NCI-H2081 treated with DMSO at 0.1 percent for 48 hours (cell line): ENCODE measurements at places on chromosomes 13 and 19.

DNA sequence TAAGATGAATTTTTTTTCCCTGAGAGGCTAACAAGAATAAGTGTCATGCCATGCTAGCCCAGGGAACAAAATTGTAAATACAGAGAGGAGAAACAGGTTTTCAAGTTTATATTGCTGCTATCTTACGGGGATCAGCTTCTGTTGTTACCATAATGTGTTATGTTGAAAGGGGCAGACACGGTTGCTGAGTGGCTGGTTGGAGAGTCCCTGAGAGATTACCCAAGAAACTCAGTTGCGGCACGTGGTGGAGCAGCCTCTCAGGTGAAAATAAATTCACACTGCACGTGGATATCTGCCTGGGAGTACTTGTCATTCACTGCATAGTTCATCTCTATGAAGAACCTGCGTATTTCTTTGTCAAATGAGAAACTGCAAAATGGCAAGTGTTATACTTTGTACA is 293.6 kb downstream of the TDRD3 start:
- DNase-seq = no peak

DNA sequence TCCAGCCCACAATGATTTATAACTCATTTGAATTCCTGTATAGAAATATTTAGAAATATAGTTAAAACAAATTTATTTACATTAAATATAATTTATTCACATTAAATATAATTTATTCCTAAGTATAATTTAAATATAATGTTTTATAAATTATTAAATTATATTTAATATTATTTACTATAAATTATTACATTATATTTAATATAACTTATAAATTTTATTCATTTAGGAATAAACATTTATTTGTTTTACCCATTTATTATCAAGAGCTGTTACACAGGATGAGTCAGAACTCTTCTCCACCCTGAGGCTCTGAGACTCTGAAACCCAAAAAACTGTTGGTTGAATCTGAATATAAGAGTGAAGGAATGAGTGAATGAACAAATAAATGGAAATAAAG is 170.9 kb upstream of the OBI1 start:
- DNase-seq = no peak

DNA sequence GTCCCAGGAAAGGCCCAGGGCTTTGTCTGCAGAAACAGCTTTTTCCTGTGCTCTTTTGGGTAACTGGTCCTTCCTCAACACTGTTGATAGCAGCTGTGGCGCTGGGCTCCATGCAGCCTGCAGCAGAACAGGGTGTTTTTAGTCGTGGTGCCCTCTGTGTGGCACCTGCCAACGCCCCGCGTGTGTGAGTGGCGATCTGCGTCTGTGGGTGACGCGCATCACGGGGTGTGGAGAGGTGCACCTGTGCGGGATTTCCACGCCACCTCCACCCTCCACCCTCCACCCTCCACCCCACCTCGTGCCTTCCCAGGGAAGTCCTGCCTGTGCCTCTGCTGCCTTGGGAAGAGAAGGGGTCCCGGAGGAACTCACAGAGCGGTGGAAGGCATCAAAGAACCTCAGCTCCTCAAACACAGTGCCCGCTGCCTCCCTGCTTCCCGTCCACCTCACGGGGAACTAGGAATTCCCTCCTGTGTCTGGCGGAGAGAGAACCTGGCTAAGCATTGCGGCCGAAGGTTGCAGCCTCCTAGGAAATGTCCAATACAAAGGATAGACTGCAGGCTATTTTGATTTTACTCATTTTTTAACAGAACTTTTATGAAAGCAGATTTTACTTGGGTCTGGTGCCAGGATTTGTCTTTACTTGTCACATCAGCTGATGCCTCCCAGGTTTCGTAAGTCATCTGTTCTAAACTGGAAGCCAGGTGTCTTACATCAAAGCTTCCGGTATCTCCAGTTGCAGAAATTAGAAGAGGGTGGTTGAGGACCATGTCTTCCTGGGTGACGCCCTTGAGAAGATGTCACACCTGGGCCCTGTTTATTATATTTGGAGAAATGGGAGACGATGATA is 84.0 kb downstream of the ATP11A start:
- DNase-seq = no peak

- no peak for DNase-seq
Observed at GRCh38 chr19:10146142-10146541, 26.4 kb upstream of the EIF3G start.

- DNase-seq = no peak
Observed at GRCh38 chr13:35219021-35219420, 257.5 kb downstream of the MAB21L1 start.

GRCh38 chr13:101331731-101332130 is 84.6 kb downstream of the NALCN start:
- DNase-seq = no peak

- DNase-seq = peak; percentile 62
Observed at GRCh38 chr13:93851236-93851635, 624.6 kb downstream of the GPC6 start.

GRCh38 chr13:99926014-99926731 is 45.4 kb downstream of the ZIC5 start:
- peak; percentile 92 for DNase-seq

- no peak for DNase-seq
Observed at GRCh38 chr13:29937841-29938240, 87.4 kb upstream of the UBL3 start.

- DNase-seq = no peak
Observed at GRCh38 chr13:101977475-101977874, 424.4 kb downstream of the FGF14 start.

- DNase-seq = peak; percentile 62
Observed at GRCh38 chr13:30832845-30833332, 73.2 kb upstream of the MEDAG start.

DNA sequence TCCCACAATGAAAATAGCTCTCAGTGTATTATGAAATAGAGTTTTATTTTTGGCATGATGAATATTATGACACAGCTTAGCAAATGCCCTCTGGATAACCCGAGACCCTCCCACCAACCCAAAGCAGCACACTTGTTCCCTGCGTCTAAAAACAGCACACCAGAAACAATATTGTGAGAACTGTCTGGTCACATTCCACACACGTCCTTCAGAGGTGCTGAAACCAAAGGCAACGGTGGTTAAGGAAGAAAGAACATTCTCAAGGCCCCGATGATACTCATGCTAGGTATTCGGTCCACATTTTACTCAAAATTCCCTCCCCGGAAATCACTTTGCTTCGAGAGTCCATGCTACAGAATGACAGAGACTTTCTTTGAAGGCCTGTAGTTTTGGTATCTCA is 156.7 kb downstream of the SLC7A1 start:
- no peak for DNase-seq

DNA sequence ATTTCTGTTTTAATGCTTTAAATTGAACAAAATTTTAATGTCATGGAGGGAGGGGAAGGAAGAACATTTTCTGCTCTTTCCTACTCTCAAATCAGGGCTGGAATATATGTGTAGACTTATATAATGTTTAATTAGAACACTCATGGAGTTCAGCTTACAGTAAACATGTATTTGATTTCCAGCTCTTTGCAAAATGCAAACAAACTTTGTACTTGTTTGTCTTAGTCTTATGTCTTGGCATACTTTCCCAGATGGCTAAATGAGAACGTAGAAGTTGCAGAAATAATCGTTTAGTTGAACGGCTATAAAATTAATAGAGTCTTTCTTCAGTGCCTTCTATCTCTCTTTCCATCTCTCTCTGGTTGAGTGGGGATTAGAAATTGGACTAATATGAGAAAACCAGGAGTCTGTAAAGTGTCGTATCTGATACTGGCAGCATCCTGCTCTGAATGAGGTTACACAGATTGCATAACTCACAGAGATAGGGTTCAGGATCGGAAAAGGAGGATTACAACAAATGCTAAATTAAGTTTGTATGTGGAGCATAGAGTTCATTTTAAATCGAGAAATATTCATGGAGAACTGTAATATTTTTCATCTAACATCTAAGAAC is 82.3 kb downstream of the FGF9 start:
- no peak for DNase-seq

DNA sequence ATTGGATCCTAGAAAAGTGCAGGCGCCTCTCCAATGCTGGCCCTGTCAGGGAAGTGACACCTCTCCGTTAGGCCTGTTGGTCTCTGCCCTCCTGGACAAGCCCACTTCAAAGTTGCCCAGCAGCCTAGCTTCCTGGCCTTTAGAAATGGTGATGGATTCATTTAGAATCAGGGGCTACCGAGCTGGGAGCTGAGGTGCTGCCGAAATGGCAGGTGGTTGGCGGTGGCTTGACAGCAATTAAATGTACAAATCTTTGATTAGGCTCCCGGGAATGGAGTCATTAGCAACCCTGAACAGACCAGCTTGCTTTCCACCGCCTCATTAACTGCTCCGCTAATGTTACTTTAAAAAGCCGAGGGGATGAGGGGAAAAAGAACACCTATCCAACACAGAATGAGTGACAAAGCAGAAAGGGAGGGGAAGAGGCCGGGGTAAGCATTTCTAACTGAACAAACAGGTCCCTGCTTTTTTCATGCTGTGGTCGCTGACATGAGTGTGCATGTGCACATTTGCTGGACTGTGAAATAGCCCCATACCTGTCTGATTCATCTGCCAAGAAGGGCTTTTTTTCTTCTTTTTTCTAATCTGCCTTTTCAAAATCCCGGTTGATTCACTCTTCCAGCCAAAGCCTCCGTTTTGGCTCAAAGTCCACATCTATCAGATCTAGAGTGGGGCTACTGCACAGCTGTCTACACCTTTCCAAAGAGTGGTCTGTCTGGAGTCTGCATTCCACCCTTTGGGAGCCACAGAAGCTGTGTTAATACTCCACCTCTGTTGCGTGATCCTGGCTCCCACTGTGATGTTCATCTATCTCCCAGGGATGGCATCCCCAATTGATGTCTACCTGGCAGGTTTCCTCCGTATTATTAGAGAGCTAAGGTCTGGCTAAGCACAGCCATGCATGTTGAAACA is 431.9 kb downstream of the COG6 start:
- no peak for DNase-seq

DNA sequence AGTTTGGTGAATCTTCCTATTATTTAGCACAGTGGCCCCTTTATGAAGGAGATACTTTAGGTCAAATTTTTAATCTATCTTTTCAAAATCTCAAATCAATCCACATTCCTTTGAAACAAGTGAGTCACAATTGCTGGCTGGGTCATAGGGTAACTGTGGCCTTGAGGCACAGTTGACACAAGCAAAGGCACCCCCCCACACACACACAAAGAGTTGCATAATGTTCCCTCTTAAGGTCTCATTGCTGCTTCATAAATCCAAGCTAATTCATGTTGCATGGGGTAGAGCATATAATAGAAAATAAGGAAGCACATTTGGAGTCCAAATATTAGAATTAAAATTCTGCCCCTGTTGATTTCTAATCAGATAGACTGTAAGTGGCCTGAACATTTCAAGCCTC is 171.5 kb downstream of the DLEU7 start:
- no peak for DNase-seq

DNA sequence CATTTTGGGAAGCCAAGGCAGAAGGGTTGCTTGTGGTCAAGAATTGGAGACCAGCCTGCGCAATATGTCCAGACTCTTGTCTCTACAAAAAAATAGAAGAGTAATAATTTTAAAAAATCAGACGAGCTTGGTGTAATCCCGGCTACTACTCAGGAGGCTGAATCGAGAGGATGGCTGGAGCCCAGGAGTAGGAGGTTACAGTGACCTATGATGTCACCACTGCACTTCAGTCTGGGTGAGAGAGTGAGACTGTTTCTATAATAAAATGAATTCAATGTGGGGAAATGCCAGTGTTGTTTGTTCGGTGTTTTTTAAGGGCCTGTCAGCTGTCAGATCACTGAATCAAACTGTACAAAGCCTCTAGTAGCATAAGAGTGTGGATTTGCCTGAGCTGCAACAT is 1.2 kb upstream of the FBXL3 start:
- DNase-seq = no peak

GRCh38 chr13:27820524-27821482 is 28.5 kb downstream of the GSX1 start:
- no peak for DNase-seq

- no peak for DNase-seq
Observed at GRCh38 chr19:43636121-43636683, 3.4 kb downstream of the CADM4 start.

- no peak for DNase-seq
Observed at GRCh38 chr19:52622261-52622660, 15.9 kb downstream of the ZNF83 start.

DNA sequence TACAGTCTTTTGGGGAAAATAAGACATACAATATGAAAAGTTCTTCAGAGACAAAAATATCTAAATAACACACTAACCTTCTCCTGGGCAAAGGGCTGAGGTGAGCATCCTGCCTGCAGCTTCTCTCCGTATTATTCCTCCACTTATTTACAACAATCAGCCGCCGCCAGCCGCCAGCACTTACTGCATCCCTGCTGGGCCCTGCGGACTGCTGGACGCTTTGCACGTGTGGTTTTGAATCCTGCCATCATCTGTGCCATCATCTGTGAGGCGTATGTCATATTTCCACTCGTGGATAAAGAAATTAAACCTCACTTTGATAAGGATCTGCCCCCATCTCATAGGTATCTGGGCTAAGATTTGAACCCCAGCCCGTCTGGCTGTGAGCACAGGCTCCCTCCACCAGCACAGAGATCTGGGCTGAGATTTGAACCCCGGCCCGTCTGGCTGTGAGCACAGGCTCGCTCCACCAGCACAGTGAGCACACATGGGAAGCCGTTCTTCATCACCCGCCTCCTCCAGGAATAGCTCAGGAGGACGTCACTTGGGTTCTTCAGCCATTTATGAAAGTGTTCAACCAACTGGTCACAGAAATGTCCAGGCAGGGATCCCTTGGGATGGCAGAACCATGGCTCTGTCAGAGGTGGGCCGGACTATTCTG is 35.2 kb upstream of the TUBGCP3 start:
- DNase-seq = no peak

- DNase-seq = no peak
Observed at GRCh38 chr19:47507924-47508553, 6.8 kb downstream of the NAPA start.

DNA sequence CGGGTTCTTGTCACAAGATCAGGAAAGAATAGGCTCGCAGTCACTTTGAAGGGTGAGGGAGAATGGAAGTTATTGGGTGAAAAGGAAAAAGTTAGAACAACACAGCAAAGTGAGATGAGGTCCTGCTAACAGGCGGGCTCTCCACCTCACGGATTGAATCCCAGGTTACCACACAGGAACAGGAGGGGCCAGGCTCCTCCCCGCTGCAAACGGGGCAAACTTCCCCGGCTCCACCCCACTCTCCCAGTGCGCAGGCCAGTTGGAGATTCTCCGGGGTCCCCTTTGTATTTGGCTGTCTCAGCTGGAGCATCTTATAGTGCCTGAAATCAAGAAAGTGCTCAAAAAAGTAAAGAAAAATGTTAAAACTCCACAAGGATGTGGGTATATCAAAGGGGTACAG is 78.3 kb upstream of the IPO5 start:
- DNase-seq = no peak

- no peak for DNase-seq
Observed at GRCh38 chr13:26050568-26051230, 1.1 kb downstream of the SHISA2 start.

- DNase-seq = no peak
Observed at GRCh38 chr19:11378319-11379189, 4.1 kb downstream of the SWSAP1 start.
